Stimulated activated CD8-positive, alpha-beta memory T cell treated with anti-CD3 and anti-CD28 coated beads, Interleukin-7, amount 100 ng/mL, for 1 hour (primary cell): ENCODE measurements at places on chromosomes 2 and 18.
A peak's percentile ranks its signal among the peaks of the same experiment; 100 is the strongest.

GRCh38 chr2:116582850-116583249, 1231.6 kb upstream of the DDX18 start:
- DNase-seq: no peak

GRCh38 chr2:39710807-39711206, 45.1 kb downstream of the TMEM178A start:
- DNase-seq: no peak

DNA sequence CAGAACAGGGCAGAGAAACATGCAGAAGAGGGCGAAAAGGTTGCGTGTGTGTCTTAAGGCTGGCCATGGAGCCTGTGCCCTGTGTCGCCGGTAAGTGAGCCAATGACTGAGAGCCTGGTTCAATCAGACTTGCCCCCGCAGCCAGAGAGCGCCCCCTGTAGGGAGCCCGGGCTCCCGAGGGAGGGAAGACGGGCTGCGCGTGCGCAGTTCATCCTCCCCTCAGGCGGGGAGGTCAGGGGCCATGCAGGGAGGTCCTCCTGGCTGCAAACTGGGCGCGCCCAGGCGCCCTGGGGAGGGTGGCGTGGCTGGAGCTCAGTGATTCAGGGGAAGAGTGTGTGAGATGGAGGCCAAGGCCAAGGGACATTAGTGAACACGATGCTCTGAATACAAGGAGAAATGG, 276.6 kb downstream of the PHLPP1 start:
- DNase-seq: no peak

DNA sequence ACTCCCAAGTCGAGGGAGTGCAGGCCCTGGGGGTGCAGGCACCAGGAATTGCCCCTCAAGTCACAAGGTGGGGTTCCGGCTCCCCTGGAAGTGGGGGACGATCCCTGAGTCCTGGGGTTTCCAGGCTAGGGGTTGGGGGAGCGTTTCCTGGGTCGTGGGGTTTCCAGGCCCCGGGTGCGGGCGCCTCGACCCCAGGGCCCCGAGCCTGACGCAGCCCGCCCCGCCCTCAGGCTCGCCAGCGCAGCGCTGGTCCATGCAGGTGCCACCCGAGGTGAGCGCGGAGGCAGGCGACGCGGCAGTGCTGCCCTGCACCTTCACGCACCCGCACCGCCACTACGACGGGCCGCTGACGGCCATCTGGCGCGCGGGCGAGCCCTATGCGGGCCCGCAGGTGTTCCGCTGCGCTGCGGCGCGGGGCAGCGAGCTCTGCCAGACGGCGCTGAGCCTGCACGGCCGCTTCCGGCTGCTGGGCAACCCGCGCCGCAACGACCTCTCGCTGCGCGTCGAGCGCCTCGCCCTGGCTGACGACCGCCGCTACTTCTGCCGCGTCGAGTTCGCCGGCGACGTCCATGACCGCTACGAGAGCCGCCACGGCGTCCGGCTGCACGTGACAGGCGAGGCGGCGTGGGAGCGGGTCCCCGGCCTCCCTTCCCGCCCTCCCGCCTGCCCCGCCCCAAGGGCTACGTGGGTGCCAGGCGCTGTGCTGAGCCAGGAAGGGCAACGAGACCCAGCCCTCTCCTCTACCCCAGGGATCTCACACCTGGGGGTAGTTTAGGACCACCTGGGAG, 12.0 kb downstream of the SIGLEC15 start:
- no peak for DNase-seq

DNA sequence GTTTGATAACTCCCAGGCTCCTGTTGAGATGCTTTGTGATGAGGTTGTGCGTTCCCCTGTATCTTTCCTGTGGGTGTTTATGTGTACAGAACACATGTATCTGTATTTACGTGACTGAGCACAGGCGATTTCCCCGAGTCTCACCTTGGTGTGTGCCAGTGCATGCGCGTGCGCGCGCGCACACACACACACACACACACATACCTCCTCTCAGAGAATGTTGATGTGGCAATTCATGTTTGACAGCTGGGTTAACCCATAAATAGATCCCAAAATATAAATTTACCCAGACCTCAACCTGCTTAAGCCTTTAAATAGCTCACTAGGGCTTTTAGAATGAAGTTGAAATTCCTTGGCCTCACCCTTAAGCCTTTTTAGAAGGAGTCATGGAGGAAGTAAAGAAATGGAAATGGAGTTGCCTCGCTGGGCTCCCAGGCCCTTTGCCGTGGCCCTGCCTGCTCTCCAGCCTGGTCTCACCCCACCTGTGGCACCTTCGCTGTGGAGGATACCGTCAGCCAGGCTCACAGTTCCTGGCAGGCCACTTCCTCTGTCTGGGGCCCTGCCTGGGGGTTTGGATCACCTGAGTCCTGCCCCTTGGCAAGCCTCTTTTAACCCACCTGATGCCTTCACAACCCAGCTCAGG, 20.3 kb downstream of the AGAP1 start:
- DNase-seq: no peak

DNA sequence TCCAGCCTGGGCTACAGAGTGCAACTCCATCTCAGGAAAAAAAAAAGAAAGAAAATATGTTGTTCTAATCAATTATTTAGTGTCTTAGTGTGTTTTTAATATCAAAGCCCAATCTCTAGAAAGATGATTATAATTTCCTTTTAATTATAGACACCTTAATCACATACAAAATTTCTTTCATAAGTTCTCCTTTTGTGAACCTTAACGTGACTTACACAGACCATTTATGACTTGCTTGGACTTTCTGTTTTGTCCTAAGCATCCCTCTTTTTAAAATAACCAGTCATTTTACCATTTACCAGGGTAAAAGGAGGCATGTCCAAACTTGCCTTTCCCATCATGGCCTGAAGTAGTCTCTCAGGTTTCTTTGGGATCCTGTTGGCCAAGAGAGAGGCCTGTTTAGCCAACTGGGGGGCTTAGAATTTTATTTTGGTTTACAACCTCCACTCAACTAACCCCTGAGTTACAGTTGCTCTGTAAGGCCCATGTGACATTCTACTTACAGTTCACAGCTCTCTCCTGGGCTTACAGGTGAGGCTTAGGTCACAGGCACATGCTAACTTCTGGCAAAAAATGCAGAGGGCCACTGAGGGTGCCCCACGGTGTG, 23.9 kb upstream of the GPR155 start:
- DNase-seq: no peak

GRCh38 chr2:233141901-233142300, 81.8 kb downstream of the INPP5D start:
- DNase-seq: no peak

- DNase-seq: no peak
Observed at GRCh38 chr2:238459081-238459629, 32.4 kb downstream of the ASB1 start.

GRCh38 chr2:34991508-34992274, 1363.9 kb upstream of the CRIM1 start:
- DNase-seq: no peak

DNA sequence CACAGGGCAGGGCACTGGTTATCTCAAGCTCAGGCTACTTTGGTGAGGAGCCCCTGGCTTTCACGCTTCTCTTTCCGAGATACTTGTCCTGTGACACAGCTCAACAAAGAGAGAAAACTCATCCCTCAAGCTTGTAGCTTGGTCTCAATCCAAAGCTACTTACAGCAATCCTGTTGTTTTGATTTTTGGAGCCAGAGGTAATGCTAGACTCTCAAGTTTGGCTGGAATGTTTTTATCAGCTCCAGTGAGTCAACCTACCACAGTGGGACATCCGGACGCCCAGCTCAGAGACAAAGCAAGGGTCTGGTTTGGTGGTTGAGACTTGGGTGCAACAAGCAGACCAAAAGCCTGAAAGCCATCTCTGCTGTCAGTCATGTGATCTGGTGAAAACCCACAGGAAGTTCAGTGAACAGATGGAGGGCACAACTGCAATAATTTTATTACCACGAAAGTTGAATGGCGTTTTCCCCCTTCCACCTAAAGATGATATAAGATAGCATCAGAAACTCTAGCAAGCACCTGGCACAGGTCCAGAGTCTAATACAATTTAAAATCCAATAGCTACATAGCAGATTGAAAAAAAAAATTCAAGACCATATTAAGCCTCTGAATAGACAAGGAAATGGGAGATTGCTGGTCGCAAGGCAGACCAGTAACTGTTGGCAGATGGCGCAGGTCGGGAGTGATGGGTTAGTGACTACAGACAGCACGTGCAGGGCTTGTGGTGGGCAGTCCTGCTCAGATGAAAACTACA, 102.3 kb upstream of the SMAD7 start:
- peak; percentile 18 for DNase-seq

DNA sequence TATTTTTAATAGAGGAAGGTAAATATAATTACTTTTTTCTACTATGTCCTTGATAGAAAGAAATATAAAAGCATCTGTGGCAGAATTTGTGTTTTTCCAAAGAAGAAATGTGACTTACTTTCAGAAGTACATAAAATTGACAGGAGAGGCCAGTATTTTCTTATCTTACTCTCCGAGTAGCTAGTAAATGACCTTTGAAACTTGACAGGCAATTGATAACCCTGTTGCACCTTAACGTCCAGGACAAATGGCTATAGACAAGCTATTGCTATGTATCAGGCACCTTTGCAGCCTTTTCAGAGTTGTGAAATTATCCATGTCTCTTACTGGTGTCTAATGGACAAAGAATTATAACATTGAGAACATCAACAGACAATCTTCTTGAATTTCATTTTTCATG, 63.0 kb upstream of the TNFRSF11A start:
- DNase-seq: no peak

DNA sequence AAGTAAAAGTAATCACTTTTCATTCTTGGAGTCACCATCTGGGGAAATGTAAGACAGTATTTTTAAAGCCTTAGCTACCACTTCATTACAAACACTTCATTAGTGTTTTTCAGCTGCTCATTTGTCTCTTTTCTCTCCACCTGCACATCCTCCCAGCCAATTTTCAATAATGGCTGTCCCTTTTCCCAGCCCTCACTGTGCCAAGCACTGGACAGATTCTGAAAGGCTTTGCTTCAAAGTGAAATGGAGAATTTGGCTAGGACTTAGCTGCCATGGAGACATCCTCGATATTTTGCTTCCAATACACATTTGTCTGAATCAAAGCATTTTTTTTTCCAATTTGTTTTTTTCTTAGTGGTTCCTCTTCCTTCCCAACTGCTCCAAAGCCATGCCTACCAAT, 272.4 kb upstream of the NRXN1 start:
- no peak for DNase-seq

DNA sequence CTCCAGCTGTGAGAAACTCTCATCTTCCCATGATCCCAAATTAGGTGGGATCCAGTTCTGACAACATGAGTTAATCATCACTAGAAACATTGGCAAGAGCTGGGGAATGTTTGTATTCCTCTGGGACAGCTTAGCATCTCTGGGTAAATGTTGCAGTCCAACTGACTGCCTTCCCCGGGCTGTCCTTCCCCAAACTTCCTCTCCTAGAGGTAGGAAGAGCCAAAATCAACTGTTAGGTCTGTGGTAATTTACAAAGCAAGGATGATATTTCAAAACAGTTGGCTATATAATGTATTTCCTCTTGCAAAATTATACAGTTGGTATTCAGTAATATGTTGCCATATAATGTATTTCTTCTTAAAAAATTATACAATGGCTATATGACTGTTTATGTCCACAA, 148.5 kb downstream of the MGAT5 start:
- no peak for DNase-seq

GRCh38 chr2:46591562-46591961, 112.2 kb downstream of the TMEM247 start:
- no peak for DNase-seq

DNA sequence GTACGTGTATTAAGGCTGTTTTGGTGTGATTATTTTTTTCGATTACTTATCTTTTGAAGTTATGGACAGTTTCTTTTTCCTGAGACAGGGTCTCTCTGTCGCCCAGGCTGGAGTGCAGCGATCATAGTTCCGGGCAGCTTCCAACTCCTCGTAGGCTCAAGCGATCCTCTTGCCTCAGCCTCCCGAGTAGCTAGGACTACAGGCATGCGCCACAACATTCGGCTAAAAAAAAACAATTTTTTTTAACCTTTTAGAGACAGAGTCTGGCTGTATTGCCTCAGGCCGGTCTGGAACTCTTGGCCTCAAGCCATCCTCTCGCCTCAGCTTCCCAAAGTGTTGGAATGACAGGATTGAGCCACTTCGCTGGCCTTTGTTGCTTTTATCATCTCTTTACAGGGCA, 945 bp downstream of the HAT1 start:
- DNase-seq: no peak

- no peak for DNase-seq
Observed at GRCh38 chr18:3595369-3596273, 145.6 kb downstream of the TGIF1 start.

DNA sequence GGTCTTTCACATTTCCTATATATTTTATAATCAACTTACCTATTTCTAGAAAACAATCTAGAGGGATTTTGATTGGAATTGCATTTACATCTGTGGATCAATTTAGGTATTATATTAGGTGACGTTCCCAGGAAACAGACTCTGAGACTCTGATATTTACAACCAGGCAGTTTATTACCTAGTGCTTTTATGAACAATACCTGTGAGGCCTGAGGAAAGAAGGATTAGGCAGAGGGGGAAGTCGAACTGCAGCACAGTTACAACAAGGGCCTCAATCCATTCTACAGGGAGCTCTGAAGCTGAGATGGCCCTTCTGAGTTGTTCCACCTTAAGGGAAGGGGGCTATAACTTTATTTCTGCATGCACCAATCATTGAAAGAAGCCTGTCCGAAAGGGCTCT, 206.9 kb downstream of the MYO1B start:
- no peak for DNase-seq

DNA sequence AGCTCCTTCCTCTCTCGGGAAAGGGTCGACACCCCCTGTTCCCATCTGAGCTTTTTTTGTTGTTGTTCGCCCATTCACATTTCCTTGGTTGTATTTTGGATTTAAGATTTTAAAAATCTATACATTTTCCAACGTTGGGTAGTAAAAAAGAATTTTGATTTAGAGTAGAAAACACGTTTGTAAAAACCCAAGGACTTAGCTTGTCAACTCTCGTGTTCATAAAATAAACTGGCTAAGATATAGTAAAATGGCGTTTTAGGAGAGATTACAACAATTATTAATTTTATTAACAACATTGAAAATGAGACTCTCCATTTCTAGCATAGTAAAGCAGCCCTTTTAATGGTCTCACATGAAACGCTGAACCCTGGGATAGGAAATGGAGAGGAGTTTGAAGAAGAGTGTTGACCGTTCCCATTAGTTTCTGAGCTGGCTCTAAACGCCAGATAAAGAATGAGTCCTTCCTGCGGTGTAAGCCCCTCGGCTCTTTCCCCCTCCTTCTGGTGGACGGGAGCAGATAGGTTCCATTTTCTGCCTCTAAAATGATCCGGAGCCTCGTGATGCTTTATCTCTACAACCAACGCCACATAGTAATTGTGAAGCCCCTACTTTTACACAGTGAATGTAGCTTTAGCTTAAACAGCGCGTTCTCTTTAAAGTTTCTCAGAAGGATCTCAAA, 24.0 kb upstream of the ZNF516 start:
- no peak for DNase-seq

GRCh38 chr18:76996429-76996828, 136.2 kb downstream of the MBP start:
- DNase-seq: no peak

- no peak for DNase-seq
Observed at GRCh38 chr2:38394903-38395341, 17.8 kb upstream of the ATL2 start.
